Occipital lobe (tissue), 3 donors: ENCODE measurements at places on chromosomes 6 and 20.

GRCh38 chr20:10428008-10428407, 6.0 kb downstream of the MKKS start:
- no peak for DNase-seq

DNA sequence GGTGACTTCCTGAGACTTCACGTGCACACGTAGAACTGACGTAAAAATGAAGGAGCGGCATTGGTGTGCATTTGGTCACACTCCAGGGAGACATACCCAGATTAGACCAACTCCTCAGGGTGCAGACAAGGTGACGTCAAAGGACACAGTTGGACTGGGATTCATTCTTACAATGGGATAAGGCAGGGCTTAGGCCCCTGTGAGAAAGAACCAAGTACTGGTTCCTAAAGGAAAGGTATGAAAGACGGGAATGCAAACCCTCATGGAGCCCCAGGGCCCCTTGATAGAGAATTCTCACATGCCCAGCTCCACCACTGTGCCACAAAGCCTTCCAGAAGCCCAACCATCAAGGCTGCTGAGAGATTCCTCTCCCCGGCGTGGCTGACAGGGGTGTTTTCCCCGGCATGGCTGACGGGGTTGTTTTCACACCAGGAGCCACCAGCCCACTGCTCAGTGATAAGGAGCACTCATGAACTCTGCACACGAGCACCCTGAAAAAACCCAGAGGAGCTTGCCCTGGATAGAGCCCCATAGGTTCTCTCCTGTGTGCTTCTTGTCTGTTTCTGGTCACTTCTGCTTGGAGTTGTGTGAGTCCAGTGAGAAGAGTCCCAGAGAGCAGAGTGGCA, 90.1 kb downstream of the CAP2 start:
- DNase-seq = no peak

DNA sequence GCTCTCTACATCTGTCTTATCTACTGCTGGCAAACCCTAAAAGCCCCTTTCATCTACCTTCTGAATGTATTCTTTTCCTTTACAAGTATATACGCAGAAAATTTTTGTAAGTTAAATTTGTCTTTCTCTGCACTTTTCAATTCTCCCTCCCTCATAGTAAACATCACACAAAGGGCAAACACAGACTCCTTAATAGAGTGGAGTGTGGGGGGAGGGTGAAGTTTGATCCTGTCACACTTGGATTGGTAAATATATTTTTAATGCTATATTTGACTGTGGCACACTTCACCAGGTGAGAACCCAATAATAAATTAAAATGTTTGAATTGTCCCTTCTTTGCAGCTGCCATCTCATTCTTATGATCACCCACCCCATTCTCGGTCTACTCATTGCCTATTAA, 33.2 kb upstream of the PAQR8 start:
- no peak for DNase-seq

GRCh38 chr6:134810402-134810801, 139.5 kb downstream of the ALDH8A1 start:
- no peak for DNase-seq

DNA sequence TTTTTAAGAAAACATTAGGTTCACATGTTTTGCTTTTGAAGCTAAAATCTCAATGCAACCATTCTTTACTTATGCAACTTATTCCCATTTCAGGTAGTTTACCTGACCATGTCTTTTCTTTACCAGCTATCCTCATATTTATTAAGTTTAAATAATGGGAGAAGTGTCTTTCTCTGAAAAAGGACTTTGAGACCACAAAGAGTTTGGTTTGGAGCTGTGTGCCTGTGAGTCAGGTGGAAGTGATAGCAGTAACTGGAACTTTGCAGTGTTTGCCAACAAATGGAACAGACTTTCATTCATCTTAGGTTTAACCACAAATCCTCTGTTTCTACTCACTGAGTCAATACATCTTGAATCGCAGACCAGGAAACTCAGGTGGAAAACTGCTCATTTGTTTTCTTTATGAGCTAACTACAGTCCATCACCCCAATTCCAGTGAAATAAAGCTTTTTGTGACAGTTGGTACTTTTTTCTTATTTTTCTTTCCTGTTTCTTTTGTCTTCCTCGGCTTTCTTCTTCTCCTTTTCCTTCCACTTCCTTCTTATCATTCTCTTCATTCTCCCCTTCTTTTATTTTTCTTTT, 148.3 kb upstream of the RIN2 start:
- no peak for DNase-seq

DNA sequence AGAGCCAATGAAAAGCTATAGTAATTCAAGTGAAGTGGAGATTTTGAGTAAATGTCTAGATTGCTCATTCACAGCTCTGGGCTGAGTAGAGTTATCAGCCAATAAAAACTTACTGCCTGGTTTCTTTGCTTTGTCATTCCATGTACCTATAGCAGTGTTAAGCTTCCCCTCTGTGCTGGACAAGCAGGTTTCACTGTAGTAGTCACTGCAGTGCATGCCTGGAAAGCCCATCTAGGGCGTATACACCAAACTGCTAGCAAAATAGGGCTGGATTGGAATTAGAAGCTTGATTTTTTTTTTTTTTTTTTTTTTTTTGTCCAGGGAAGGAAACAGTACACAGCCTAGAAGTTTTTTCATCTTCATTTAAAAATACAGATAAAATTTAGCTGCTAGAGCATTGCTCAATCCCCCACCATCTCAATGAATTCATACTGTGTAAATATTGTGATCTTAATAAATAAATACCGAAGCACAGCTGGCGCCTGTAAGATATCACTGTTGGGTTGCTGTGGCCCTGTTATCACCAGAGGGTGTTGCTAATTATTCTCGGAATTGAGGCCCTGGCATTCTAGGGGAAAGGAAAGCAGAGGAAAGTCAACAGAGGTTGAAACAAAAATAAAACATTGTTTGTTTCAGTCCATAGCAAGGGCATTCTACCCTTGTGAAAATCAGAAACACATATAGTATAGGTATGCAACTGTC, 968.5 kb upstream of the GJE1 start:
- DNase-seq = no peak

DNA sequence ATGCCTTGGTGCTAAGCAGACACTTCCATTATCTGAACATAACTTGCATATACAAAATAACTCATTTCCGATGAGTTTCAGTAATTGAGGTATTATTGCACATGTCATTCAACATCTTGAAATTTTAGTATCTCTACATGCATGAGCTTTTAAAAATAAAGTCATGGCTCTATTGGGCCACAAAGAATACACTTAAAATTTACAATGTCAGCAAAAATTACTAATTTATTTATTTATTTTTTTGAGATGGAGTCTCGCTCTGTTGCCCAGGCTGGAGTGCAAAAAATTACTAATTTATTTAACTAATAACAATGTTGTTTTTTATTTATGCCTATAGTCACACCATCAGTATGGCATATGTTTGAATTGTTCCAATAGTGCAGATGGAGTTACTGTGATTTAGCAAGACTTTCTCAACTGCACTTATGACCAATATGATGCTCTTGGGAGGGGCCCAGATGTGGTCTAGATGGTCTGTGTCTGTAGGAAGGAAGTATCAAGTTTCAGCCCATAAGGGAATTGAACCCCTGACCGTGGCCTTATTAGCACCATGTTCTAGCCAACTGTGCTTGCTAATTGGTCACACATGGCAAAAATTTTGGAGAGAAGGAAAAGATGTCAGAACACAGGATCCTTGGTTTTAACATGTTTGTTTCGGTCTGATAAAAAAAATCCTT, 370.7 kb upstream of the TSHZ2 start:
- DNase-seq = no peak

DNA sequence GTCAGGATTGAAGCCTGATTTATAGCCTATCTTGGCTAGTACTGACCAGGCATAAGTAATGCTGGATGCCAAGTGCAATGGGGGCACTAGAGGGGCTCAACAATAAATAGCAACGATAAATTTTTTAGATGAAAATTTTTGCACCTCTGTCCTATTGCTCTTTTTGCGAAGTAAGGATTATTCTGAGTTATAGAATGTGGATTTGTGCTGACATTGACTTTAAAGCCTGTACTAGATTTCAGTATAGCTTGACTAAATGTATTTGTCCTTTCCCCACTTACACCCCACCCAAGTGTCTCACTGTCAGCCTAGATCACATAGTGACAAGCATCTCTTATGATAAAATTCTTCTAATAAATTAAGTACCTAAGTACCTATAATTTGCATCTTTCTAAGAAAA, 757.0 kb downstream of the GRIK2 start:
- no peak for DNase-seq

GRCh38 chr6:17966451-17966850, 21.0 kb downstream of the KIF13A start:
- no peak for DNase-seq

GRCh38 chr20:18886756-18887155, 73.2 kb downstream of the SCP2D1 start:
- DNase-seq = no peak

- no peak for DNase-seq
Observed at GRCh38 chr6:33000055-33000454, 9.3 kb downstream of the HLA-DOA start.

- DNase-seq = no peak
Observed at GRCh38 chr6:128276311-128276710, 244.1 kb downstream of the PTPRK start.
